ENCODE measurements at places on chromosomes 3 and 15. TPM values are rescaled to one million over a fixed set of nuclear protein-coding genes. Genes with fewer than 3 reads are reported as not detected.

DNA sequence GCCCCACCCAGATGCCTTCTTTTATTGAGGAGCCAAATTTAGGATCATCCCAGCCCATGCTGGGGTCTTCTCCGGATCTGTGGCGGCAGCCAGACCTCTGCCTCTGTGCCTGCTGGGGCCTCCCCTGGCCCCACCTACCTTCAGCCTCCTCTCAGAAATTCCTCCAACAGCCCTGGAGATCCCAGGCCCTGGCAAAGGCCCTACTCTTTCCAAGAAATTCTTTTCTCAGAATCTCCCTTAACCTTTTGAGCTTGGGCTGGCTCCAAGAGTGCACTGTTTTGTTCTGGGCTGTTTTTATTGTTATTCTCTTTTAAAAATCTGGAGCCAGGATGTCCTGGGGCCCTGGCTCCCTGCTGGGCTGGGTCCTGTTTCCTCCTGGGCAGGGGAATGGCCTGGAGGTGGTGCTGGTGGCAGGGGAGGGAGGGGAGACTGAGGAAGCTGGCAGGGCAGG, 57.8 kb downstream of the GRIP2 start:
- no peak overlapping the region for H3K27ac ChIP-seq
- H3K4me1 ChIP-seq = peaks cover 8% of the 10 kb centered on the region
- no peaks in the 10 kb centered on the region for H3K27me3 ChIP-seq
- peaks cover 27% of the 10 kb centered on the region for H3K36me3 ChIP-seq
- no peak for DNase-seq
- H3K4me3 ChIP-seq = no peak overlapping the region

The TLR9 gene
- not detected for total RNA-seq

GRCh38 chr15:81271761-81272644, 51.9 kb downstream of the STARD5 start:
- H3K27me3 ChIP-seq = no peaks in the 10 kb centered on the region
- no peaks in the 10 kb centered on the region for H3K36me3 ChIP-seq
- H3K4me1 ChIP-seq = no peaks in the 10 kb centered on the region
- DNase-seq = no peak
- H3K27ac ChIP-seq = no peak overlapping the region

DNA sequence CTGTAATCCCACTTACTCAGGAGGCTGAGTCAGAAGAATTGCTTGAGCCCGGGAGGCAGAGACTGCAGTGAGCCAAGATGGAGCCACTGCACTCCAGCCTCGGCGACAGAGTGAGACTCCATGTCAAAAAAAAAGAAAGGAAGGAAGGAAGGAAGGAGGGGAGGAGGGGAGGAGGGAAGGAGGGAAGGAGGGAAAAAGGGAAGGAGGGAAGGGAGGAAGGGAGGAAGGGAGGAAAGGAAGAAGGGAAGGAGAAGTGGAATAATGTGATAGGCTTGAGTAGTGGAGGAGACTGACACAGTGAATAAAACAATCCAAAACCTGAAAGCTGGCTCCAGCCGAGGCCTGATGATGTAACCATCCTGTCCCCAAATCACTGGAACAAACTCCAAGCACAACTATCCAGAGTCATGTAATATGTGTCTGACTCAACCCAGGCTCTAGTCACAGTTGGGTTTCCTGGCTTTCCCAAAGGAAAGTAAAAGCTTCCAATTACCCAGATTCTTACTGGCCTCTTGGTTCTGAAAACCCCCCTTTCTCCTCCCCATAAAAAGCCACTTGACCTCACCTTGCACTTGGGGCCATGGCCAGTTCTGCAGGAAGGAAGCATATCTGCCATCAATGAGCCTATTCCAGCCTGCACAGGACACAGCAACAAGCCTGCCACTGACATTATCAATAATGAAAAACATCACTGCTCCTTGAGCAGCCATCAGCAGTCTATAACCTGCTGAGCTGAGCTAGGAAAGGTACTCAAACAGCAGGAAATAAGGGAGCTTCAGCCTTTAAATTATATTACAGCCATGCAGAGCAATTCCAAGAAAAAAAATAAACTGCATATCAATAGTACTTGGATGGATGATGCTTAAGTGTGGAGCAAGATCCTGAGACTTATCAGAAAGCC, 48.3 kb downstream of the MB21D2 start:
- no peak overlapping the region for H3K27ac ChIP-seq
- no peak for DNase-seq
- peaks cover 11% of the 10 kb centered on the region for H3K4me1 ChIP-seq
- H3K36me3 ChIP-seq = no peaks in the 10 kb centered on the region
- H3K27me3 ChIP-seq = no peaks in the 10 kb centered on the region
- no peak overlapping the region for H3K4me3 ChIP-seq

The TERC gene
- total RNA-seq = 14.0 TPM

- no peaks in the 10 kb centered on the region for H3K27me3 ChIP-seq
- no peak overlapping the region for H3K27ac ChIP-seq
- no peak overlapping the region for H3K4me3 ChIP-seq
- no peak for DNase-seq
These were observed 167.6 kb downstream of the ECT2 start for GRCh38 chr3:172918165-172918564.

- DNase-seq = no peak
- no peaks in the 10 kb centered on the region for H3K4me1 ChIP-seq
- no peak within 1 kb of the TSS for H3K27ac ChIP-seq
- H3K4me3 ChIP-seq = no peak within 1 kb of the TSS
- no peaks in the 10 kb centered on the region for H3K36me3 ChIP-seq
These were observed at the start of gene NRG4 for GRCh38 chr15:76011627-76012551. Gene NRG4 (minus strand): TSS chr15:76012424. CDS start chr15:76011230, 1,194 bp downstream.

DNA sequence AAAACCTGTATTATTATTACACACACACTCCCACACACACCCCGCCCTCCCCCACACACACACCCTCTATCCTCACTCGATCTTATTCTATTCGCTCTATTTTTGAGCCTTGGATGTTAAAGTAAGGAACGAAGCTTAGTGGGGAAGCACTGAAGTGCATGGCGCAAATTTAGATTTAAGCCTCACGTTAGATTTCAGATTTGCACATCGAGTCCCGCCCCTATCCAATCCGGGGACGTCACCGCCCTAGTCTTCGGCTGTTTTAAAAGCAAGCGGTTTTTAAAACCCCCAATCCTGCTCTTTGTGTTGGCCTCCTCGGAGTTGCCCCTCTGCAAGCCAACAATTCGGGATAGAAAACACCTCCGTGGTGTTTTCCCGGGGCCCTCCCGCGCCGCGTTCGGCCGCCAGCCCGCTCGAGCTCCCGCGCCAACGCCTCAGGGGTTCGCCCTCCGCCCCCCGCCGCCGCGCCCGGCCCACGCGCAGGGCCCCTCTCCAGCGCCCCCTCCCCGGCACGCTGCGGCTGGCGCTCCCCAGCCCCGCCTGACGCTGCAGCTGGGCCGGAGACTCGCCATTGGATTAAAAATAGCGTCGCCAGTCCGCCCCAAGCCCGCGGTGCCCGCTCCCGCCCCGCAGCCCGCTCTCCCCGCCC, at the start of gene USP13:
TSS of gene USP13 (plus strand) at position 594 of the 649 bp plus-strand sequence. CDS start 186 bp downstream, outside the sequence.
- DNase-seq = peak; percentile 86
- H3K27me3 ChIP-seq = no peaks in the 10 kb centered on the region
- peak within 1 kb of the TSS; percentile 97 for H3K4me3 ChIP-seq
- H3K4me1 ChIP-seq = peaks cover 4% of the 10 kb centered on the region
- H3K36me3 ChIP-seq = no peaks in the 10 kb centered on the region

The DUOXA2 gene
- total RNA-seq = not detected

GRCh38 chr3:172221547-172221946, 182.2 kb downstream of the FNDC3B start:
- no peaks in the 10 kb centered on the region for H3K27me3 ChIP-seq
- no peak for DNase-seq
- H3K27ac ChIP-seq = no peak overlapping the region
- peaks cover 32% of the 10 kb centered on the region for H3K4me1 ChIP-seq
- H3K4me3 ChIP-seq = no peak overlapping the region

- H3K36me3 ChIP-seq = no peaks in the 10 kb centered on the region
- H3K27ac ChIP-seq = no peak overlapping the region
- DNase-seq = no peak
- no peaks in the 10 kb centered on the region for H3K27me3 ChIP-seq
- H3K4me3 ChIP-seq = no peak overlapping the region
These were observed 146.8 kb downstream of the ROBO2 start for GRCh38 chr3:77186728-77187127.

GRCh38 chr3:160754855-160755747, 930 bp upstream of the PPM1L start:
- peaks cover 17% of the 10 kb centered on the region for H3K27me3 ChIP-seq
- H3K36me3 ChIP-seq = no peaks in the 10 kb centered on the region
- peak overlapping the region; percentile 89 for H3K4me3 ChIP-seq
- peak overlapping the region; percentile 5 for H3K27ac ChIP-seq

DNA sequence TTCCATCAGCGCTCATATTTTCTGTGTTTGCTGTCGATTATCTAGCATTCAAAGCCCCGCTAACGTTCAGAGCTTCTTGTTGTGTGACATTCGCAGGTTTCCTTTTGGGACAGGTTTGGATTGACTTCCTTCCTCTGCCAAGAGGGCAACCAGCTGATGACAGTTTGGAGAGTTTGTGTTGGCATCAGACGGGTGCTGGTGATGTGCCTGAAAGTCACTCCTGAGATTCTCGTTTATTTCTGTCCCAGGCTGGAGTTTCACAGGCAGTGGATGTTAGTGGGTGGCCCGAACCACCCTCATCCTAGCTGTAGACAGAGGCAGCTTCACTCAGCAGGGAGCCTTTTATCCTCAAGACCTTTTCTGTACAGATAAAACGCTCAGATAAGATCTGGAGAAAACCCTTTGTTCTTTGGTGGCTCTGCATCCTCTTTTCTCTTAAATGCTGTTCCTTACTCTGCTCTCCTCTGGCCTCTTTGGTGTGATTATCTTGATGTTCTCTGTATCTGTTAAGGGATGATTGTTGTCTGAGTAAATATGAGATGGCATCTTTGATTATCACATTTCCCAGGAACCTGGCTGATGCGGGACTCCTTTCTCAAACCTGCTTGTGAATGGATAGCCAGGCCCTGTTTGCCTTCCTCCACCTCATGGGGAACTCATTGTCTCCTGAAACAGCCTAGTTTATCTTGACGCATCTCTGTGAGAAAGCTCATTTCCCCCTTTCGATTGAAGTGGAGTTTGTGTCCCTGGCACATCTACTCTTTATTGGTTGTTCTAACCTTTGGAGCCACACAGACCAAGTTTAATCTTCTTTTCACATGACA, 35.9 kb downstream of the CGNL1 start:
- H3K4me1 ChIP-seq = no peaks in the 10 kb centered on the region
- H3K4me3 ChIP-seq = no peak overlapping the region
- DNase-seq = no peak
- no peaks in the 10 kb centered on the region for H3K36me3 ChIP-seq
- H3K27ac ChIP-seq = no peak overlapping the region
- H3K27me3 ChIP-seq = no peaks in the 10 kb centered on the region

The UROC1 gene
- not detected for total RNA-seq

DNA sequence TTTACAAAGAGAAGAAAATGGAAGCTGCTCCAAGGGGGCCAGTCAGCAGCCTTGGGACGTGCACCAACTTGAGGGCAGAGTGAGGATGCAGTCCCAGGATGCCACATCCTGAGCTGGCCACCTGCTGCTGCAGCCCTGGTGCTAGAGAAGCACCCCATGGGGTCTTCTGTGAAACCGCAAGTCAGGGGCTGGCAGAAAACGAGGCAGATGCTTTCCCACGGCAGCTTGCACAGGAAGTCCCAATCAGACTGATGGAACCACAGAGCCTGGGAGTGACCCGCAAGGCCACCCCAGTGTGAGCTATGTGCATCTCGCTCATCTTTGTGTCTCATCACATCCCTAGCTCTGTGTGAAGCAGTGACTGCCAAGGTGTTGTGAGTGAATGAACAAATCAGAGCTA, 76.5 kb downstream of the NUP210 start:
- H3K4me1 ChIP-seq = peaks cover 29% of the 10 kb centered on the region
- peaks cover 12% of the 10 kb centered on the region for H3K36me3 ChIP-seq
- no peak overlapping the region for H3K4me3 ChIP-seq
- no peaks in the 10 kb centered on the region for H3K27me3 ChIP-seq

DNA sequence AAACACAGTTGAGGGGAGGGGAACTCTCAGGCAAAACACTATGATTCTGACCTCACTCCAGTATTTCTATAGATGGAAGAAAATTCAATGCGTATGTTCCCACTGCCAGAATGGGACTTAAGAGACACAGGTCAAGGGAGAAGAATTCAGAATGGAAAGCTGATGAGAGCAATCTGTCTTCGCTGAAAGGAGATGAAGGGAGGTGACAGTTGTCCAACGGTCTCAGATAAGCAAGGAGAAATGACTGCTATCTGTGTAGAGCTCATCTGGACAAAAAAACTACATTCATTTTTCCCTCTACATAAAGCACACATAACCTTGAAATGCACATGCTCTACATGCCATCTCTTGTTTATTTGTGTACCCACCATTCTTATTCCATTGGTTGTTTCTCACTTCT, 405.1 kb downstream of the LSAMP start:
- no peak for DNase-seq
- no peak overlapping the region for H3K27ac ChIP-seq
- H3K4me1 ChIP-seq = peaks cover 7% of the 10 kb centered on the region
- H3K4me3 ChIP-seq = no peak overlapping the region

DNA sequence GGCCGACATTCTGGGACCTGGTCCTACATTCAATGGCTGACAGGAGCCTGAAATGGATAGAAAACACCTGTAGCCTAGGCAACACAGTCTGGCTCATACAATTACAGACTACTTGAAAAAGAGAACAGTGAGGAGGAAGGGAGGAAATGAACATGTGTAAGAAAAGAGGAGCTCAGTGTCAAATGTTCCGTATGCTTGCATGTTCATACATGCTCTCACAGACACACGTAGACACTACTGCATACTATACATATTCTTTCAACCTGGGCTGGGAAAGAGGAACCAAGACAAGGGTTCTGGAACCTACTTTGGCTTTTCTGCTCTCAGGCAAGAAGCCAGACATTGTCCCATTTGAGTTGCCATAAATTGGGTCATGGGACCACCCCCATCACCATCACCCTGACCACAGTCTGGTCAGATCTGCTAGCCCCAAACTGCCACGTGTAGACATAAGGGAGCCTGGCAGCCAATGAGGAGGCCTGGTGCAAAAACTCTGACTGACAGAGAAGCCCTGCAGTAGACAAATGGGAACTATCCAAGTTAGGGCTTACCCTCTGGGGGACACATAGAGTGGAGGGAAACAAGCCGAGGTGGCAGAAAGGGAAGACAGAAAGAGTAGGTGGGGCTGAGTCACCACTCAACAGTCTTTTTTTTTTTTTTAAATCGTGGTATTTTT, 310.0 kb downstream of the SHQ1 start:
- no peak overlapping the region for H3K27ac ChIP-seq
- DNase-seq = no peak
- no peaks in the 10 kb centered on the region for H3K36me3 ChIP-seq
- no peak overlapping the region for H3K4me3 ChIP-seq

The PIAS1 gene
- 30.8 TPM for total RNA-seq

The AGBL1 gene
- total RNA-seq = not detected

Data from H1 (cell line).